Dorsolateral prefrontal cortex (tissue), 122 donors: ENCODE measurements at places on chromosomes 7 and 10. TPM values are rescaled to one million over a fixed set of nuclear protein-coding genes. Genes with fewer than 3 reads are reported as not detected.

DNA sequence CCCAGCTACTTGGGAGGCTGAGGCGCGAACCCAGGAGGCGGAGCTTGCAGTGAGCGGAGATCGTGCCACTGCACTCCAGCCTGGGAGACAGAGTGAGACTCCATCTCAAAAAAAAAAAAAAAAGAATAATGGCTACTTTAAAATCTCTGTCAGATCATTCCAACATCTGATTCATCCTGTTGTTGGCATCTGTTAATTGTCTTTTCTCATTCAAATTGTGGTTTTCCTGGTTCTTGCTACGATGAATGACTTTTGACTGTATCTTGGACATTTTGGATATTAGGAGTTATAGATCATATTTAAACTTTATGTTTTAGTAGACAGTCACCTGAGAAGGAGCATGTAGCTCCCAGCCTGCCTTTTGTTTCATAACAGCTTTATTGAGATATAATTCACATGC, 8.5 kb downstream of the TPST1 start:
- DNase-seq: no peak

NCF1 gene
- 1.3 TPM for total RNA-seq

DNA sequence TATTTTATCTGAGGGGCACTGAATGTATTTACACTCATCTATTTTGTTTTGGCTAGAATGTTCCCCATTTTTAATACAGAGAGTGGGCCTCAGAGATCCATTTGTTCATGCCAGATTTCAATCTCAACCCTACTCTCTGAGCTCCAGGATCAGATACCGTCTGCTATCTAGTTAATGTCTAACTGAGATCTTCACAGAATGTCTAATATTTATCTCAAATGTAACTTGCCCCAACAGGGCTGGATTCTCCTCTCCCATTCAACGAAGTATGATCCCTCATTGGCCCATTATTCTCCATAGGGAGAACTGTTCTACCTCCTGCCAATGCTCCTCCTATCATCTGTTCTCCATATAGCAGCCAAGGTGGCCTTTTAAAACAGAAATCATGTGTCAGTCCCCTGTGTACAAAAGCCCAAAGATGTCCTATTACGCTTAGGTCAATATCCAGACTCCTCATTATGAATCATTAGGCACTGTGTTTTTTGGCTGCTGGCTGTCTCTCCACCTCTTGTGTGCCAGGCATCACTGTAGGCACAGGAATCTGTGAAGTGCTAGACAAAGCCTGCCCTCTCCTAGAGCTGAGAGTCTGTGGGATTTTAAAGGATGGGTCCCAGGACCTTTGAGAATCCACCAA, 169.3 kb upstream of the AGK start:
- DNase-seq: no peak

ERVW-1 gene
- total RNA-seq: 0.27 TPM

- no peak for DNase-seq
Observed at GRCh38 chr7:13593854-13594253, 395.6 kb downstream of the ETV1 start.

VAX1 gene
- 2.6 TPM for total RNA-seq

CYP2C9 gene
- total RNA-seq: not detected

SPACDR gene
- 8.5 TPM for total RNA-seq

- DNase-seq: no peak
Observed at GRCh38 chr10:45144326-45145070, 143.8 kb downstream of the ZNF22 start.
